ENCODE measurements at places on chromosomes 2 and 18.

GRCh38 chr2:191806396-191806795 lies 40.5 kb downstream of the CAVIN2 start:
- no peak for DNase-seq

DNA sequence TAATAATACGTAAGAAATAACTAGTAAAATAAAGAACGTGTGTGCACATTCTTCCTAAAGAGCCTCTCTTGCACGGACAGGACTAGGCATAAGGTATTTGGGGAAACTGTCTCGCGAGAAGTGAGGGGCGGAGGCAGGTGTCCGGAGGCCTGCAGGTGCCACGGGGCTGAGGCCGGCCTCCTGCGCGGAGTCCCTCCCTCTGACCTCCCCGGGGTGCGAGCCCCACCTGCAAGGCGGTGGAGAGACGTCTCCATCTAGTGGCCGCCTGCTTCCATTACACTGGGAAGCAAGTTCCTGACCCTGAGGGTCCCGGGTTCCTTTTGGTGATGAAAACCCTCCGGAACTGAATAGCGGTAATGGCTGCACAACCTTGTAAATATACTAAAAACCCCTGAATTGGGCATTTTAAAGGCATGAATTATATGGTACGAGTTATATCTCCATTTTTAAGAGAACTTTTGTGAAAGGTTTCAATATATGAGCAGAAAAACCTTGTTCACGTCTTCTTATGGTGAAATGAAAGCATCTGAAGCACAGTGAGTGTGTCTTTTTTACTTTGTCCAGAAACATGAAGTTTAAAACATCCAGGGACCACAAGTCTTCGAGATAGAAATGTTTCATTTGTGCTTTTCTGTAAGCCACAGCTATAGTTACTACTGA lies 35.5 kb upstream of the CTDP1 start:
- peak; percentile 37 for DNase-seq

DNA sequence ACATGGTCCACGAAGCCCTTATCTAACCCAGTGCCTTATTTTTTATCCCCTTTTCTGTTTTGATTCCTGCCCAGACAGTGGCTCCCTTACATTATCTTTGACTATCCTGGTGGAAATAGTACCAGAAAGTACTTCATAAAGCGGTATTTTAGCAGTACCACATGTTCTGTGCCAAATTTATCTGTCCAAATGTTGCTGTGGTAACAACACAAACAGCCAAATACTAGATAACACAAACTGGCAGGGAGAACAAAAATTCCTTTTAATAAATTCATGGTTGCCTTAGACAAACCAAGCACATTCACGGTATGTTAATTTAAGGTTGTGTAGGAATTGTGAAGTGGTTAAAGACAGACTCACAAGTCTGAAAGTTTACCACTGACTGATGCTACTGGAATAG lies 187.9 kb upstream of the LHCGR start:
- DNase-seq, result no peak

DNA sequence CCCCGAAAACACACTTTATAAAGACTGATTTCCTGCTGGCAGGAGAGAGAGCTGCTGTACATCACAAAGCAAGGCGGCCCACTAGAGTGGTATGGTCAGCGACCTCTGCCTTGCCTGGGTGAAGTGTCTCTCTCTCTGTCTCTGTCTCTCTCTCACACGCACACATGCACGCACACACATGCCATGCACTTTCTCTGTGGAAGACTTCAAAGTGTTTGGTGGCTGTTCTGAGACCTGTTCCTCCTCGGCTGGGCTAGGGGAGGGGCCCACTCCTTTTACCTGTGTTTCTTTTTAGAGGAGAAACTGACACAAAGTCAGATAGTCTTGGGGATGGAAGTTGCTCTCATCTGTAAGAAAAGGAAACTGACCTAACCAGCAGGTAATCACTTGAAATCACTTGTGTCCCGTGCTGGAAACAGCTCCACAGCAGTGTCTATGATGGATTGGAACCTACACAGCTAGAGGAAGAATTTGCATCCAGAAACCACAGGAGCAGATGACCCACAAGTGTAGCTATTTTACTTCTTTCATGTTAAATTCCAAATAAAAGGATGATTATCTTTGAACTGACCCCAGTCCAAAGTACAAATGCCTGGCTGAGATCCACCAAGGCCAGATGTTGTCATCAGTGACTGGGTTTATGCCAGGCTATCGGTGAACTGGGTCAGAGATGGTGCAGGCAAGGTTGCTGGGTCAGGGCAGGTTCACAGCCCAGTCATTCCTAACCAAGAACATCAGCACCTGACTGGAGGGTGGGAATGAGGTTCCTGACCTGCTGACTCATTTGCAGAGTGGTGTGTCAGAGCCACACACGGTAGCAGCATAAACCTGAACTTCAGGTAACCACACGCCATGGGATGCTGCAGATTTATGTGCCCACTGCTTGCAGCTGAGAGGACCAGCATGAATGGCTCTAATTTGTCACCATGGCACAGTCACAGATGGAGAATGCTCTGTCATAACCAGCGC lies 63.0 kb downstream of the NPAS2 start:
- DNase-seq, result no peak

DNA sequence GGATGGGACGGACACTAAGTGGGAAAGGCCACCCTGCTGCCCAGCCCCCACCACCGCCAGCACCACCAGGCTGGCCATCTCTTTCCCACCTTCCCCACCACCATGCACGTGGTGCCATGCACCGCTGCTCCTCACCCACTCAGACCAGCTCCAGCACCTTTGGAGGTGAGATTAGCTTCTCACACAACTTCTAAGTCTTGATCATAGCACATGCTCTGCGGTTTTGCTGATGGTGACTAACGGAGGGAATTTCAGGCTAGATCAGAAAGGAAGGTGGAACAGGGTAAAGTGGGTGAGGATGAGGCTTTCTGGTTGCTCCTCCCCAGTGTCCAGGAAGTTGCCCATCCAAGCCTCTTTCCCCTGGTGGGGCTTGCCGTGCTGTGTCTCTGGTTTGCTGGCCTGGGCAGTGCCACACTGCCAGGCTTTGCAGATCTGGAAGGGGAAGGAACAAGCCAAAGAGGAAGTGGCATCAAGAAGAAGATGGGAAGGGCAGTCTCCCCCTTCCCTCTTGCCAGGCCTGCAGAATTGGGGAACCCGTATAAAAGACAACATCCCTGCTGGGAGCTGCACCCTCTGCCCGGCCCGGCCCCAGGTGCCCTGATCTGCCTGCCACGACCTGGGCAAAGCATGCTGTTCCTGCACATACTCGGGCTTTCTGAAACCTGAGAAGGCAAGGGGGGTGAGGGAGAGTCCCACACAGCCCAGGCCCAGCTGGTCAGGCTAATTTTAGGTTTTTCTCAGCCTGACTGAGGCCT lies 44.3 kb upstream of the CAB39 start:
- DNase-seq, result no peak

DNA sequence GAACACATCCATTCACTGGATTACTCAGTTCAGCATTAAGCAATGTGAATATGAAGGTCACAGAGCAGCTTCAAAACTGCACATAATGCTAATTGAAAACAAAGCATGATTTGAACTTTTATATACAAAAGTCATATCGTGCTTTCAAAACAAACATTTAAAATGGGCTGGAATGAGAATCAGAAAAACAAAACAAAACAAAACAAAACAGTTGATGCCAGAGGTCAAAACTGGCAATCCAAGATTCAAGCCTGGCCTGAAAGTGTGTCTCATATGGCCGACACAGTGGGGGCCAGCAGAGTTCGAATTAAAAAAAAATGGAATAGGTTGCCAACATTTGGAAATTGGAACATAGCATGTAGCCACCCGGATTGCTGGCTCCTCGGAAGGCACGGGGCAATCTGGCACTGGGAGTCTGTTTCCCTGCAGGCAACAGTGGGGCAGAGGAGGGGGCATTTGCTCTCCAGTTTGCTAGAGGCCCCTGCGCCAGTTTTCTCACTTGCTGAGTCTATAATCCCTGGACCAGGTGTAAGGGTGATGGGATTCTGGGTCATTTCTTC lies 294.4 kb downstream of the ZNF521 start:
- no peak for DNase-seq

GRCh38 chr2:200829258-200829655 lies 17.5 kb downstream of the BZW1 start:
- DNase-seq, result no peak

DNA sequence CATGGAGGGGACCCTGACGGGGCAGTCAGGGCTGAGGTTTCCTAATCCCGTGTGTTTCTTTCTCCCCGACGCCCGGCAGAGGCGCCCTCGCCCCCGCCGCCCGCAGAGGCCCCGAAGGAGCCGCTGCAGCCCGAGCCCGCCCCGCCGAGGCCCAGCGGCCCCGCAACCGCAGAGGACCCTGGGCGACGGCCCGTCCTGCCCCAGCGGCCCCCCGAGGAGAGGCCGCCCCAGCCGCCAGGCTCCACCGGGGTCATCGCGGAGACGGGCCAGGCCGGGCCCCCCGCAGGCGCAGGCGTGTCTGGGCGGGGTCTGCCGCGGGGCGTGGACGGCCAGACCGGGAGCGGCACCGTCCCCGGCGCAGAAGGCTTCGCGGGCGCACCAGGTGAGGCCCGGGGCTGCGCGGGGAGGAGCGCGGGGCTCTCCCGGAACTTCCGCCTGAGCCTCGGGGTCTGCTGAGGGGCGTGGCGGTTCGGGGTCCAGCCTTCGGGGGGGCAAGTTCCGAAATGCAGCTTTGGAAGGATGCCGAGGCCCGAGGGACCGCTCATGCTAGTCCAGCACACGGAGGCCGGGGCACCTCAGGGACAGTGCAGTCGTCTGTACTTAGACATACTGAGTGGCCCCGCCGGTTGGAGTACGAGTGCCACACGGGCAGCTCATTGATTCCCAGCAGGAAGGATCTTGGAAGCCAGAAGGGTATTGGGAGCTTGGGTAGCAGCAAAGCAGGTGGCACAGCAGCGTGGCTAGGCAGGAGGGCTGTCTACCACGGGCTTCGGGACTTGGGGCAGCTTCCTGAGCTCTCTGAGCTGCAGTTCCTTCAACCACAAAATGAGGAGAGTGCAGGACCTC lies 60.1 kb downstream of the EMILIN2 start:
- no peak for DNase-seq

- no peak for DNase-seq
Observed at GRCh38 chr2:157486596-157487270, 42.8 kb upstream of the CYTIP start.

GRCh38 chr2:146642066-146642465 lies 1202.8 kb upstream of the ACVR2A start:
- DNase-seq, result no peak

- no peak for DNase-seq
Observed at GRCh38 chr2:233247116-233247515, 4.4 kb upstream of the ATG16L1 start.

GRCh38 chr2:18362696-18363095 lies 197.8 kb downstream of the RDH14 start:
- no peak for DNase-seq

DNA sequence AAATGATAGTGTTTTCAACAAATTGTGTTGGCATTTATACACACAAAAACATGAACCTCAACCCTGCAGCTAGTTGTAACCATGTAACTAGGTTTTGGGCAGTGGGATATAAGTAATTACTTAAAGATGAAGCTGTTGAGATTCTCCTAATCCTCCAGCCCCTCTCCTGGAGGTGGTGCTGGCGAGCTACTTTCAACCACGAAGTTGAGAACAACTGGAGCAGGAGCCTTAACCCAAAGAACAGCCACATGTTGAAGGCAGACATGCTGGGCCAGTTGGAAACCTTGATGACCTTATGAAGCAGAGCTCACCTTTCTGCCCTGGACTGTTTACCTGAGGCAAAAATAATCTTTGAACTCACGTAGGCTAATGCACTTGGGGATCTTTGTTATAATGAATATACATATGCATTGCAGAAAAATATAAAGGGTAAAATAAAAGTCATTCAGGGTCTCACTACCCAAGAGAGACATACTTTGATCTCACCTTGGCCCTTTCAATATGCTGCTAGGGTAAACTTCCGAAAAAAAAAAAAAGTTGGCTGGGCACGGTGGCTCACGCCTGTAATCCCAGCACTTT lies 89.6 kb upstream of the NPAS2 start:
- no peak for DNase-seq

GRCh38 chr18:58721566-58722239 lies 50.4 kb downstream of the MALT1 start:
- no peak for DNase-seq

- DNase-seq, result peak; percentile 42
Observed at GRCh38 chr18:45910405-45911023, 56.6 kb downstream of the EPG5 start.

- DNase-seq, result no peak
Observed at GRCh38 chr2:232511336-232511890, 8.8 kb upstream of the PRSS56 start.

DNA sequence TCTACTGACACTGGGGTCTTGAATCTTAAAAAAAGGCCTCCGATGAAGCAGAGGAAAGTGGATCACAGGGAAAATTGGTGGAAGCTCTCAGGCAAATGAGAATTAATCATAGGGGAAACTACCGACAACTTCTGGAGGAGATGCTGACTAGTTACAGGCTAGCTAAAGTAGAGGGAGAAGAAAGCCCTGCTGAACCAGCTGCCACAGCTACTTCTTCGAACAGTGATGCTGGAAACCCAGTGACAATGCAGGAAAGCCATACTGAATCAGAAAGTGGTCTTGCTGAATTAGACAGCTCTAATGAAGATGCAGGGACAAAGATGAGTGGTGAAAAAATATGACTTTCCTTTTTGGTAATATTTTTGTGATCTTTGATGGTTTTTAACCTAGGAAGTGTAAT lies 44.9 kb upstream of the SLC3A1 start:
- no peak for DNase-seq

DNA sequence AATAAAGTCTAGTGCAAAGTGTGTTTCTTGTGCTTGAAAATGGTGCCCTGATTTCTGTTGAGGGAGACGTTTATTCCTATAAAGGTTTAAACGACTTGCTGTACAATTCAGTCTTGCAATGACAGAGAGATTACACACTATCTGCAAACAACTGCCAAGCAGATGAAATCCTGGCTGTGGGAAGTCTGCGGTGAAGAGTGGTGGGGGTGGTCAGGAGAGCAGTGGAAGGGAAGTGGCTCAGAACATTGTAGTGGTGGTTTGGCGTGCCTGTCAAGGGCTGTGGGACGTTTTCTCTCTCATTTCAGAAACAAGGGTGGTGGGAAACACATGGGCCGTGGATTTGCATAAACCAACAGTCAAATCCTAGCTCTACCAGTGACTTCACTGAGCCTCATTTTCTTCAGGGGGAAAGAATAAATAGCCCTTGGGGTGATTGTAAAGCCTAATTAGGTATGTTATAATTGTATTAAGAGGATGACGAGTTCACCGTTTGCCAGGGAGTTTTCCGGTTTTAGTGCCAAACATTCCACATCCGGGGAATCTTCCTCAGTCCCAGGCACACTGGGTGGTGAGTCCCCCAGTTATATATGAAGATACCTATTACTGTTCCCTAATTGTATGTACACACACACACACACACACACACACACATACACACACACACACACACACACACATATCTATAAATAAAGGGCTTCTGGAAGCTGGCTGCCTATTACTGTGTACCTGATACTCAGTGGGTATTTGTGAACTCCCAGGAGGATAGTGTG lies 115.0 kb downstream of the SPTBN1 start:
- no peak for DNase-seq

DNA sequence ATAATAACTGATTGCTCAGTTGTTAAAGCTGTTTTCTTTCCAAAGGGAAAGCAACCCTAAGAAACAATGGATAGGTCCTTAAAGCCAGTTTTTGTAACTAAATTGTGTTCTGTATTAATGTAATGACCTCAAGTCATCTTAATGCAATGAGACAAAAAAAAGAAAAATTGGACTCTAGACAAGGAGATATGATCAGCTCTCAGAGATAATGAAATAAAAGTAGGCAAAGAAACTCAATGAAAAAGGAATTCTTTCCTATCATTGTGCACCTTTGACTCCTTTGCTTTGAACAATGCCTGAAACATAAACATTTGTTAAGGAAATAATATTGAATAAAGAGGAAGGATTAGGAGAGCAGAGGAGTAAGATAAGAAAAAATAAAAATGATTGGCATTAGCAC lies 86.1 kb downstream of the RIT2 start:
- no peak for DNase-seq

Measured in stimulated activated CD8-positive, alpha-beta memory T cell treated with anti-CD3 and anti-CD28 coated beads, Interleukin-4, amount 100 ng/mL, for 1 hour (primary cell).